ENCODE measurements at places on chromosomes 5 and 9.

GRCh38 chr9:85483208-85483607 is 258.5 kb downstream of the AGTPBP1 start:
- DNase-seq, result no peak
- H3K27me3 ChIP-seq, result no peaks in the 10 kb centered on the region
- H3K27ac ChIP-seq, result no peak overlapping the region
- H3K36me3 ChIP-seq, result no peaks in the 10 kb centered on the region
- H3K4me3 ChIP-seq, result no peak overlapping the region

DNA sequence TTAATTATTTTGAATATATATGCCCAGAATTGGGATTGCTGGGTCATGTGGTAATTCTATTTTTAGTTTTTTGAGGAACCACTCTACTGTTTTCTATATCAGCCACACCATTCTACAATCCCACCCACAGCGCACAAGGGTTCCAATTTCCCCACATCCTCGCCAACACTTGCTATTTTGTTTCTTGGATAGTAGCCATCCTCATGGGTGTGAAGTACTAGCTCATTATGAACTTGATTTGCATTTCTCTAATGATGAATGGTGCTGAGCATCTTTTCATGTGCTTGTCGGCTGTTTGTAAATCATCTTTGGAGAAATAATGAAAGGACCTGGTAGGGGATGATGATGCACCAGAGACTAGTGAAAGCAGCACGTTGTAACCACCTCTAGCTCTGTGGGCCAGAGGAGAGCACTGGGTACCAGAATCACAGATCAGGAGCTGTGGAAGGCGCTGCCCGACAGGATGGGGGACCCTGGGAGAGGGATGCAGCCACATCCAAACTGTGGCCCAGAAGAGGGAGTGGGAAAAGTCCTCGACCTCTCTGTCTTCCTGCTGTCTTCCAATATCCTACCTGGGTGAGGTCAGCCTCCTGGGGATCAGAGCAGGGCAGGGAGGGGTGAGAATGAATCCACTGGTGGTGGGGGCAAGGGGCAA is 155.4 kb downstream of the RGS3 start:
- H3K36me3 ChIP-seq, result no peaks in the 10 kb centered on the region
- H3K27ac ChIP-seq, result peak overlapping the region; percentile 98
- H3K4me1 ChIP-seq, result peaks cover 72% of the 10 kb centered on the region
- no peaks in the 10 kb centered on the region for H3K27me3 ChIP-seq

DNA sequence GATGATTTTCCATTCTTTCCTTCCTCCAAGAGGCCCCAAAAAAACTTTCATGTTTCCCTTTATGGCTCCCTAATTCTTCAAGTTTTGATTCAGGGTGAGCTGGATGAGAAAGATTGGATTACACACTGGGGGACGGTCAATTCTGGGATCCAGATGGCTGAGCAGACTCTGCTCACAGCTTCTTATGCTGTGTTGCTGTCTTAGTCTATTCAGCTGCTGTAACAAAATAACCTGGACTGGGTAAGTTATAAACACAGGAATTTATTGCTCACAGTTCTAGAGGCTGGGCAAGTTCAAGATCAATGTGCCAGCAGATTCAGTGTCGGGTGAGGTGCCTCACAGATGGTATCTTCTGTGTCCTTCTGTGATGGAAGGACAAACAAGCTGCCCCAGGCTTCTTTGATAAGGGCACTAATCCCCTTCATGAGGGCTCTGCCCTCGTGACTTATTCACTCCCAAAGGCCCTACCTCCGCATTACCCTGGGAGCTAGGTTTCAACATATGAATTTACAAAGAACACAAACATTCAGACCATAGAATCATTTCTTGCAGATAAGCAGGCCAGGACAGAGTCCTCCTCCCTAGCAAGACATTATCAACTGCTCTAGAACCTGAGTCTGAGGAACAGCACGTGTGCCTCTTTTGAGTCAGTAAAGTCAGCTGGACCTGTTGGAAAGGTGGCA is 23.1 kb upstream of the SMAD5 start:
- H3K36me3 ChIP-seq, result no peaks in the 10 kb centered on the region
- no peaks in the 10 kb centered on the region for H3K4me1 ChIP-seq
- H3K4me3 ChIP-seq, result no peak overlapping the region
- H3K27me3 ChIP-seq, result no peaks in the 10 kb centered on the region
- no peak for DNase-seq

DNA sequence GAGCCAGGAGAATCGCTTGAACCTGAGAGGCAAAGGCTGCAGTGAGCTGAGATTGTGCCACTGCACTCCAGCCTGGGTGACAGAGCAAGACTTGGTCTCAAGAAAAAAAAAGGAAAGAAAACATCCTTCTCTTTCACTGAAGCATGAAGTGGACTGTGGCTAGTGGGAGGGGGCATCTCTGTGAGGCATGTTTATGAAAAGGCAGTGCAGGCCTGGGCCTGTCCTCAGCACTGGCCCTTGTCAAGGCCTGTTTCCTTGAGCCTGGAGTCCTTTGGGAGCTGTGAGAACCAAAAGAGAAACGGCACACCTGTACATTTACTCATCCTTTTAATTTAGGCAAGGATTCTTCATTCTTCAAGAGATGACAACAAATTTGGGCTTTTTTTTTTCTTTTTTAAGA is 18.3 kb upstream of the FUBP3 start:
- no peaks in the 10 kb centered on the region for H3K36me3 ChIP-seq
- H3K27me3 ChIP-seq, result no peaks in the 10 kb centered on the region
- no peaks in the 10 kb centered on the region for H3K4me1 ChIP-seq

- H3K36me3 ChIP-seq, result no peaks in the 10 kb centered on the region
- no peaks in the 10 kb centered on the region for H3K27me3 ChIP-seq
- H3K27ac ChIP-seq, result no peak overlapping the region
- no peak for DNase-seq
- H3K4me1 ChIP-seq, result no peaks in the 10 kb centered on the region
- H3K4me3 ChIP-seq, result no peak overlapping the region
These were observed 37.4 kb downstream of the FAT2 start for GRCh38 chr5:151553695-151554094.

DNA sequence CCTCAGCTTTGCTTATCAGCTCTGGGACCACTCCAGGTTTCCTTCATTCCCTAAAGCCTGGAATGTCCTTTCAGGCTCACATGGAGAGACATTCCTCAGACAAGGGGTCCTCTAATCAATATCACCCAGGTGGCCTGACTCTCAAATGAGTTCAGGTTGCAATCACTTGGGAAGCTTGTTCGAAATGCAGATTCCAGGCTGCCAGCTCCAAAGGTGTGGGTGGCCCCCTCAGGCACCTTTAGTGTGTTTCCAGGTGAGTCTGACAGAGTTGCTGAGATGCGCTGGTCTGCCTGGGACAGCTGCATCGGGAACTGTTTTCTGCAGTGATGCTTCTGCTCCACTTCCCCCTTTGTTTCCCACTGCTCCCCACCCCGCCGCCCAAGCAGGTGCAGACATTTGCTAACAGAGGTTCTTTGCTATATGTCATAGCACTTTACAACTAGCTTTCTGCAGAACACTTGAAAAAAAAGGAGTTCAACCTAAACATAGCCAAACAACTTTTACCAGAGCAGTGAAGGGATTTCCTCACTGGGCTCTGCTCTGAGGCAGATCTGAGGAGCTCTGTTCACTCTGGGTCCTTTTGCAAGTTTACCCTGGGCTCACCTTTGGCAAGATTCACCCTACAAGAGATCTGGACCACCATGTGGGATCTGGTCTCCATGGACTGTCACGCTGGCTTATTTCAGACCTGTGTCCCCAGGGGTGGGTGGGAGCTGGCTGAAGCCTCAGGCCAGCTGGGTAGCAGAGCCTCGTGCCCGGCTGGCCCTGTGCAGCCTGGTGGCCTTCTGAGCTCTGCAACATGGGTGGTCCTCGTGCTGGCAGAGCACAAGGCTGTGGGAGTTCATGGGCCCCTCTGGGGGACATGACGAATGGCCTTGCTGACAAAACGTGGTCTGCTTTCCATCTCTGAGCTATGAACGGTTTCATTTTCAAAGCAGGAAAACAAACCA is 539.6 kb downstream of the CCDC171 start:
- peaks cover 4% of the 10 kb centered on the region for H3K4me1 ChIP-seq
- H3K27ac ChIP-seq, result no peak overlapping the region
- no peaks in the 10 kb centered on the region for H3K36me3 ChIP-seq
- H3K27me3 ChIP-seq, result no peaks in the 10 kb centered on the region
- DNase-seq, result no peak

DNA sequence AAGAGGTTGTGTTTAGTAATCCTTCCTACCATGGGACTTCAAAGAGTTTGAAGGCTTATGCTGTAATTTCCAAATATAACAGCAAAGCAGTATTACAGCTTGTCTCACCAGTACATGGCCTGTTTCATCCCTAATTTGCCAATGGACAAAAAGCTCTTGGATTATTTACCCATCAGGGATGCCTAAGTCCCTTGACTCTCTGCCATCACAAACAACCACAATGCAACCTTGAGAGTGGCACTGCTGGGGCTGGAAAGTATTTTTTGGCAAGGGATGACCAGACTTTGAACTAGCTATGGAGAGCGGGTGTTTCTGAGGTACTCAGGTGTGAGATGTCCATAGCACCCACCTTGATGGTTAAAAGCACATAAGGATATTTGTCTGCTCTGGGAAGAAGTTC is 9.1 kb downstream of the MAMDC2 start:
- no peak overlapping the region for H3K4me3 ChIP-seq
- H3K4me1 ChIP-seq, result peaks cover 56% of the 10 kb centered on the region
- H3K27ac ChIP-seq, result peak overlapping the region; percentile 63
- no peaks in the 10 kb centered on the region for H3K36me3 ChIP-seq
- no peak for DNase-seq

DNA sequence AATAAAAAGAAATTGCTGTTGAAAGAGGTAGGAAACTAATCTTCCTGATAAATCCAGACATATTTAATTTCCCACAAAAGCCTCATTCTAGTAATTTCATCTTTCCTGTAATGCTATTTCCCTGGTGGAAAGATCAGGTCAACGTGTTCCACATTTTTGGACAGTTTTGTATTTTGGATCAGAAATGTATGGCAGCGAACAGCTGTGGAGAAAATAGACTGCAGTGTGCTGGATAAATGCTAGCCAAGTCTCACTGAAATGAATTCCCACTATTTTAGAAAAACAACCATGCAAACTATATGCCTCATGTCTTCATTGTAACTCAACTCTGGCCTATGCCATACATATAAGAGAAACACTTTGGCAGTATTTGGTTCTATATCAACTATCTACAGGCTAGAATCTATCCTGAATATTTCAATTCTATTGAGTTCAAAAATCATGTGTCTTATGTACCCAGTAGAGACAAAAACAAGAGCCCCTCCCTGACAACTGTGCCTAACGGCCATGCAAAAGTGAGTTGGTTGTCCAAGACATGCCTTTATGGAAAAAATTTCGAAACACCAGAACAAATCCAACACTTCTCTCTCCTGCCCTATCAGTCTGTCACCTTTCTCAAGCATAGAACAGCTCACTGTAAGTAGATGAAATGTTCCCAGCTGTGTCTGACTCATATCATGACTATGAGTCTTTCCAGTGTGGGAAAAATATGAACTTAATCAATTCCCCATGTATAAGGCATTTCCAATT is 191.3 kb upstream of the NREP start:
- H3K27me3 ChIP-seq, result no peaks in the 10 kb centered on the region
- H3K4me3 ChIP-seq, result no peak overlapping the region
- H3K4me1 ChIP-seq, result no peaks in the 10 kb centered on the region

GRCh38 chr5:74497706-74498105 is 142.8 kb downstream of the ENC1 start:
- H3K4me3 ChIP-seq, result no peak overlapping the region
- H3K4me1 ChIP-seq, result no peaks in the 10 kb centered on the region
- H3K36me3 ChIP-seq, result no peaks in the 10 kb centered on the region
- no peak for DNase-seq

DNA sequence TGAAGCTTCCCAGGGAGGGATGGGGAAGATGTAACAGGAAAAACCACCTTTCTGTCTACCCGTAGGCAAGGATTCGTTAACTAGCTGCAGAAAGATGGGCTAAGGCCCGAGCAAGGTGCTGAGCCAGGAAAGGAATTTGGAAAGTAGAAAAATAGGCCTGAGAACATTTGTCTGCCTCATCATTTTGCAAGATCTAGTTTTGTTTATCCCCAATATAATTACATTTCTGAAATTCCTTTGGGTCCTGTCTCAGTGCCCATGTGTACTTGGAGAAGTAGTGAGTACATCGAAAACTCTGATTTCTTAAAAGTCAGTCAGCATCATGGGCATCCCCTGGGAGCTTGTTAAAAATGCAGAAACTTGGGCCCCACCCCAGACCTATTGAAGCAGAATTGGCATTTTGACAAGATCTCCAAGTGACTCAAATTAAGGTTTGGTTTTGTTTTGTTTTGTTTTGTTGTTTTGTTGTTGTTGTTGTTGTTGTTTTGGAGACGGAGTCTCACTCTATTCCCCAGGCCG is 52.1 kb upstream of the CEMIP2 start:
- H3K36me3 ChIP-seq, result no peaks in the 10 kb centered on the region
- no peak overlapping the region for H3K4me3 ChIP-seq
- DNase-seq, result no peak
- H3K27ac ChIP-seq, result no peak overlapping the region

GRCh38 chr5:10678244-10678643 is 82.8 kb downstream of the DAP start:
- H3K27ac ChIP-seq, result no peak overlapping the region
- H3K27me3 ChIP-seq, result no peaks in the 10 kb centered on the region
- H3K36me3 ChIP-seq, result peaks cover 41% of the 10 kb centered on the region

GRCh38 chr9:136309101-136309801 is 5.4 kb upstream of the CCDC187 start:
- no peak for DNase-seq
- H3K27ac ChIP-seq, result no peak overlapping the region
- H3K36me3 ChIP-seq, result no peaks in the 10 kb centered on the region
- H3K4me3 ChIP-seq, result no peak overlapping the region

DNA sequence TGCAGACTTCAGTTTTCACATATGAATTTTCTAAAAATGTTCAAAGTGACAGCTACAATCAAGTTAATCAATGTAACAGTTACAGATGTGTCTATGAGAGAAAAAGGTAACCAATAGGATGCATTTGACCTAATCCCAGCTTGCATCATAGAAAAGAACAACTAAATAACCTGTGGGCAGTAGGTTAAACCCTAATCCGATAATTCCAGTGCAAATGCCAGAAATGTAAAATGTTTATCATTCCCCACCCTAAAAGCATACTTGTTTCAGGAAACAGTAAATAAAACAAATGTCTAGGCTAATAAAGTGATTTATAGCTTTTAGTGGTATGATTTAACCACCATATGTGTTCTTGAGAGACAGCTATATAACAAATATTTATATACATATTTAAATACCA is 592.6 kb downstream of the PRELID2 start:
- peaks cover 9% of the 10 kb centered on the region for H3K4me1 ChIP-seq
- no peak overlapping the region for H3K4me3 ChIP-seq
- H3K27ac ChIP-seq, result no peak overlapping the region
- DNase-seq, result no peak
- H3K36me3 ChIP-seq, result no peaks in the 10 kb centered on the region
